ENCODE measurements at places on chromosomes 16 and 17. TPM values are rescaled to one million over a fixed set of nuclear protein-coding genes. Genes with fewer than 3 reads are reported as not detected.

The ARHGDIG gene
- not detected for total RNA-seq

The ULK2 gene
- total RNA-seq, result 16.8 TPM

The B4GALNT2 gene
- total RNA-seq, result under 0.01 TPM

The NPIPA5 gene
- total RNA-seq, result 0.64 TPM

The SLC22A31 gene
- not detected for total RNA-seq

The ODAD4 gene
- 0.43 TPM for total RNA-seq

The ZNF385C gene
- not detected for total RNA-seq

The SSTR5 gene
- total RNA-seq, result not detected

The TMEM100 gene
- 1.3 TPM for total RNA-seq

The PRRT2 gene
- total RNA-seq, result 3.2 TPM

The GUCY2D gene
- under 0.01 TPM for total RNA-seq

The PRR35 gene
- not detected for total RNA-seq

The IGSF6 gene
- total RNA-seq, result not detected

The GPT2 gene
- total RNA-seq, result 13.5 TPM

The GSDMA gene
- under 0.01 TPM for total RNA-seq

The CBFA2T3 gene
- total RNA-seq, result not detected

The ABCA9 gene
- 2.3 TPM for total RNA-seq

The ZNF778 gene
- total RNA-seq, result 8.7 TPM

The NEUROD2 gene
- total RNA-seq, result not detected

The NOXO1 gene
- 0.43 TPM for total RNA-seq

The BAHCC1 gene
- 6.5 TPM for total RNA-seq

The VMP1 gene
- total RNA-seq, result 608 TPM

The PPP1R27 gene
- total RNA-seq, result not detected

The GGT6 gene
- total RNA-seq, result not detected

The HSF4 gene
- 3.0 TPM for total RNA-seq

The RNF166 gene
- 13.0 TPM for total RNA-seq

The SF3B3 gene
- 154 TPM for total RNA-seq

All from fibroblast of villous mesenchyme (primary cell).